ENCODE measurements at places on chromosomes 11 and 22.
A peak's percentile ranks its signal among the peaks of the same experiment; 100 is the strongest.

DNA sequence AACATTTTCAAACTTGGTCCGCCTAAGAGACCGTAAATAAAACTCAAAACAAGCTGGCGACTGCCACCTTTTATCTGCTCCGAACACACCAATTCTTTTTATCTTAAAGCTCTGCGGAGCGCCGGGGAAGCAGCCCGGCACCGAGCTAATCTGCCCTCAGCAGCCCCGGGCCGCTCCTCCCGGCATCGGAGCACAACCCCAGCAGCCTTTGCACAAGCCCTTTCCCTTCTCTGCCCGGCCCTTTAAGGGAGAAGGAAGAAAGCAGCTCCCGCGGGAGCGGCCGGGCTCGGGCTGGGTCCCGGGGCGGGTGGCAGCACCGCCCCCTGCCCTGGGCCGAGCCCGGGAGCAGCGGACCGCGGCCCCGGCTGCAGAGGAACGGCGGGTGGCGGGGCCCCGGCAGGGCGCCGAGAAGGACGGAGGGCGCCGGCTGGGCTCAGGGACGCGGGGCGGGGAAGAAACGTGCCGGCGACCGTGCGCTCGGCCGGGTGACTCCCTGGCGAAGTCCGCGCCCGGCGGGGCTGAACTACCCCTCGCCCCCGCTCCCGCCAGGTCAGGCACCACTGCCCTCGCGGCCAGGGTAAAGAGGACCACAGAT is 133.6 kb upstream of the C11orf58 start:
- DNase-seq, result no peak

GRCh38 chr11:2149864-2150847 is 10.9 kb downstream of the INS start:
- DNase-seq, result no peak

DNA sequence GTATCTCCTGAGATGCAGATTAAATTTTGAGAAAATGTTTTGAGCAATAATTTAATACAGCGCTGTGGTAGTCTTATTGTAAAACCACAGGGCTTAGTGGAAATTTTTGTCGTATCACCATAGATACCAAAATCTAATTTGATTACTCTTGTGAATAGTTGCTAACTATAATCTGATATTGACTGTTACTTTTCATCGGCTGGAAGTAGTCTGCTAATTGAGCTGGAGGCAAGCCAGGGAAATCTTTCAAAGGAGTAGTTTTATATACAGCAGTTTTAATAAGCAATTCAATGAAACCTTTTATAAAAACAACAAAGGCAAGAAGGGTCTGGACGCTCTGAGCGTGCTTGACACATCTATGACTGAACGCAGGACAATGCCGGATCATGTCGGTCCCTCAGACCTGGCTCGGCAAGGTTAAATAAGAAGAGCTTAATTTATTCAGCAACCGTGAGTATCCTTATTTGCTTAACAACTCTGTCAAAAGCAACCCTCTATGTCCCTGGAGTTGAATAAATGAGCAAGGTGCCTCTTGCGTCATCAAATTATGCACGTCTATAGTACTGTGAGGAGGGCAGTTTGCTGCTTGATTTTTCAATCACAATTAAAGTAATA is 121.2 kb downstream of the NCAM1 start:
- no peak for DNase-seq

GRCh38 chr11:75189911-75190310 is 39.0 kb downstream of the SLCO2B1 start:
- DNase-seq, result no peak

GRCh38 chr11:43880640-43881159 is at the start of gene ALKBH3:
Gene ALKBH3, plus strand, starts transcription at chr11:43880831. Its CDS starts 1,822 bp downstream, at chr11:43882653.
- peak; percentile 93 for DNase-seq

- no peak for DNase-seq
Measured at GRCh38 chr11:13109616-13110015, 100.5 kb downstream of the RASSF10 start.

GRCh38 chr22:38213990-38214301 is 12.2 kb downstream of the MAFF start:
- no peak for DNase-seq

- no peak for DNase-seq
Measured at GRCh38 chr11:127996825-127997224, 590.5 kb downstream of the ETS1 start.

DNA sequence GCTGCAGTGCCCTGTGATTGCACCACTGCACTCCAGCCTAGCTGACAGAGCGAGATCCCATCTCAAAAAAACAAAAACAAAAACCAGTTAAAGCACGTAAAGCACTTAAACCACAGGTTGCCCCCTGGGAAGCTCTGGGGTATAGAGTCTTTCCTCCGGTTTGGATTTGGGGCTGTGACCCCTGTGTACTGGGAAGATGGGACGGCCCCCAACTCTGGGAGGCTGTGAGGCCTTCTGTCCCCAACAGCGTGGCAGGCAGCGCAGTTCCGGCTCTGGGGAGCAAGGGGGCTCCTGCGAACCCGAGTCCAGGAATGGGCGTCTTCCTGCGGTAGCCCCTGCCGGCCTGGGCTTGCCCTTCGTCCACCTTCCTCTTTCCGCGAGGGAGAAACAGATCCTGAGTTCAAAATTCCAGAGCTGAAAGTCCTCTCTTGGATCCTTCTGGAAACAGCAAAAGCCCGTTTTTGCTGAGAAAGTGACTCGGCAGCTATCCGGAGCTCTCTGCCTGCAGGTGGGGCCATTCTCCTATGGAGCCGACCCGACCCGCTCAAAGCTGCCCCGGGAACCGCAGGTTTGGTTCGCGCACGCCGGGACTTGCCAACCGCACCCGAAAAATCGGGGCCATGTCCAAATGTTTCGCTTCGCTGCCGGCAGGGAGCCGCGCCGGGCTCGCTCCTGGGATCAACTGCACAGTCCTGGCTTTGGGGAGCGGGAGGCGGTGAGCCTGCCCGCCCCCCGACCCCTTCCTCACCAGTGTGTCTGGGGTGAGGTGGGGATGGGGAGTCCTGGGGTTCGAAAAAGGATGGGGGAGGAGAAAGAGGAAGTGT is 36.3 kb upstream of the POLA2 start:
- peak; percentile 61 for DNase-seq

GRCh38 chr11:36088266-36088972 is 144.6 kb downstream of the LDLRAD3 start:
- no peak for DNase-seq

DNA sequence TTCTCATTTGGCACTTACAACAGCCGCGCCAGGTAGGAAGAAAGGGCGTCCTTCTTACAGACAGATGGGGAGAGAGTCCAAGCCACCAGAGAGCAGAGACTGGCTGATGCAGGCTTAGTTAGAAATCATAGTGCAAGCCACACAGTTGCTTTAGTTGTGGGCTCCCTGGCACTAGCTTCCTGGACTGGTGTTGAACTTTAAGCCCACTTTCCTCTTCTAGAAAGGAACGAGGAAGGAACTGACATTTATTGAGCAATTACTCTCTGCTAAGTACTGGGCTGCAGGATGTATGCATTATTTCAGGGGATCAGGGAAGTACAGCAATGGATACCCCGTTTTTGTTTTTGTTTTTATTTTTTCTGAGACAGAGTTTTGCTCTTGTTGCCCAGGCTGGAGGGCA is 3.0 kb downstream of the BACE1 start:
- no peak for DNase-seq

DNA sequence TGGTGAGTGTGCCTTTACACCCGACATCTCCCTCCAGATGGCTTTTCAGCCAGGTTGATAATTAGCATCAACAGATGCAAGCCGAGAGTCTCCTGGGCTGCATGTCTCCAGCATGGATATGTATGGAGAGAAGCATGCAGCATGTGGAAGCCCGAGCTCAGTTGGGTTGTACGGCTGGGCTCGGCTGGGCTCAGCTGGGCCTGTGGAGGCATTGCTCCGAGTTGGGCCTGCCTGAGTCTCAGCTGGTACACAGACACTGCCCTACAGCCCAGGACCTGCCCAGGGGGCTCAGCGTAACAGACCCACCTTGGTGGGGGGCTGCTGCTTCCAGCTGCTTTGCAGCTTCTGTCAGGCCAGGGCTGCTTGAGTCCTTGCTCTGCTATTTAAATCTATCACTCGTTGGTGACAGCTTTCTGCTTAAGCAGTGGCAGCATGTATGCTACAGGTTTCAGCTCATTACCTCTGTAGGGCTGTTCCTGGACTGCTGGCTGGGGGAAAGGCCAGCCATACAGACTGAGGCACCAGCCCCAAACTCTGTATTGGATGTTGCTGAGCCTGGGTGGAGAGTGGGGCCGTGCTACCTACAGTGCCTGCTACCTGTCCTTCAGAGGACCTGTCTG is 115.5 kb downstream of the TEAD1 start:
- DNase-seq, result no peak

- no peak for DNase-seq
Measured at GRCh38 chr11:13174090-13174489, 103.5 kb upstream of the BMAL1 start.

DNA sequence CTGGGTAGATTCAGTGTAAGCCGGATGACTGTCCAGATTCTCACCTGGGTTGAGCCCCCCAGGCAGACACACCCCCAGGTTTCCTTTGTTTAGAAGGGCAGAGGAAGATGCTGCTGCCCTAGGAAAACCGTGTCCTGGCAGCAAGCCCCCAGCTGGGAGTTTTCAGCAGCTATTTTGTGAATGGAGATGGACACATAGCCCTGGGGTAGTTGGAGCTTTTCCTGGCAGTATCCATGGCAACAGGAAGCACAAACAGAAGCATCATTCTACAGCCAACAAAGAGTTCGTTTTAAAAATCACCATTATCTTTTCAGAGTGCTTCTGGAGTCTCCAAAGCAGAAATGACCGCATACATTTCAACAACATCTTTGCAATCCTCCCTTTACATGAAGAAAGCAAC is 245.5 kb downstream of the BRD1 start:
- no peak for DNase-seq

DNA sequence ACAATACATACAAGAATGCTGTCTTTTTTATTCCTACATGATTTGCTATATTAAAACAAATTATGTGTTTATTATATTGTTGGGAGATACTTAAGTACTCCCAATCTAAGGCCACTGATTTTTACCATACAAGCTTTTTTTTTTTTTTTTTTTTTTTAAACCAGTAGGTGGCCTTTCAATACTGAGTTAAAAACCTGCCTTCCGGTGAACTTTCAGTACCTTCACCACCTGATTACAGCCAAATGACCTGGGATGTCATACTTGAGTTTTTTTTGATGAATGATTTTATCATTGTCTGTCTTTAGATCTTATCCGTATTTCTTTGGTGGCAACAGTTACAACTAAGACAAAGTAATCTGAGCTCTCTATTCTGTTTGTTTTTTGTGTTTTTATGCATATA is 94.0 kb upstream of the FOLH1 start:
- no peak for DNase-seq

GRCh38 chr11:73177380-73177777 is 35.3 kb upstream of the FCHSD2 start:
- DNase-seq, result no peak

DNA sequence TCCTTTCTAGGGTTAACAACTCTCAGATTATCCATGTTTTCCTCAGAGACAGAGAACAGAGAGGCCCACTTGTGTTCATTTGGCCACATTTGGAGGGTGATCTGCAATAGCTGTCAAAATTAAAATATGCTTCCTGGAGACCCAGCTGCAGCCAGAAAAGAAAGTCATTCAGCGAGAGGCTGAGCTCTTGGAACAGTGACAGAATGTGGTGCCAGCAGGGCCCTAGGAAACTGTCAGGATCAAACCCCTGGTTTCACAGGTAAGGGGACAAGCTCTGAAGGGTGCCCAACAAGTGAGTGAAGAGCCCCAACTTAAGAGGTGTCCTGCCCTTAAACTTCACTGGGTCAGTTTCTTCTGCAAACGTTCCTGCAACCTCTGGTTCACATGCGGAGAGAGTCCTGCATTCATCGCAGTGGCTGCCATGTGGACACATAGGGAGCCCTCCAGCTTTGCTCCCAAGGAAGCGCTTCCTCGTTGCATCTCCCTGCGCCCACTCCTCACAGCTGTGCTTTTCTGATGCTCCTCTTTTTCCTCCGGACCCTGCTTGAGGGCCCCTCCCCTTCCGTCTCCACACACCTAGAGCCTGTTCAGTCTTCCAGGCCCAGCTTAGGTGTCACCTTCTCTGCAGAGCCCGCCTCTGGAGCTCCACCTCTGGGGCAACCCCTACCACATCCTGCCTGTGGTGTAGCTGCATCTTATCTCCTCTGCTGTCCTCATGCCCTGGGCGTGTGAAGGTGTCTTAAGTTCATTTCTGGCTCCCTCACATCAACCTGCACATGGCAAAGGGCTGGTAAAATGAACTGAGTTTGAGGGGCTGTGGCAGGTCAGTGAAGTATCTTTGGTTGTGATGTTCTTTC is 3.9 kb downstream of the UCP3 start:
- DNase-seq, result peak; percentile 89

GRCh38 chr11:27209562-27210005 is 153.4 kb downstream of the CCDC34 start:
- DNase-seq, result no peak

GRCh38 chr11:79412761-79413160 is 28.1 kb downstream of the TENM4 start:
- DNase-seq, result no peak

GRCh38 chr11:89612096-89612495 is 98.0 kb upstream of the TRIM77 start:
- no peak for DNase-seq

DNA sequence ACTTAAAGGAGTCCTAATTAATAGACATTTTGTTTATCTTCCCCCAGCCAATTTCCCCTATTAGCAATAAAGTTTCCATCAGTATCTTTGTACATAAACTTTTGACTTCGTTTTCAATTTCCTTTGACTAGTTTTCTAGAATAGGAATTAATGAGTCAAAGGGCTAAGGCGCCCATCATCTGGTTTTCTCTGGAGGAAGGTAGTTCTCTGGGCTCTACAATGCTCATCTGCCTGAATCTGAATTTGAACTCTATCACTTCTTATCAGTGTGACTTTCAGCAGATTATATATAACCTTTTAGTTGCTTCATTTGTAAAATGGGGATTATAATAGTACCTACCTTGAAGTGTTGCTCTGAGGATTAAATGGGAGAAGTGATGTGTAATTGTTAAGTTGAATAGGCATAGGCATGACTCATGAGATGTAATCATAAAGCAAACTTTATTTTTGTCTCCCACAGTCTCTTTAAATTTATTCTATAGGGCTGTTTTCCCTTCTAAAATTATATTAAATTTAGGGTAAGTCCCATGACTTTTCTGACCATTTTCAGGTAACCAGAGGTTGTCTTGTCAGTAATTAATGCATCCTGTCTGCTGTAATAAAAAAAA is 5.8 kb upstream of the TUB start:
- no peak for DNase-seq

GRCh38 chr11:16982256-16982671 is 31.9 kb downstream of the PLEKHA7 start:
- no peak for DNase-seq

DNA sequence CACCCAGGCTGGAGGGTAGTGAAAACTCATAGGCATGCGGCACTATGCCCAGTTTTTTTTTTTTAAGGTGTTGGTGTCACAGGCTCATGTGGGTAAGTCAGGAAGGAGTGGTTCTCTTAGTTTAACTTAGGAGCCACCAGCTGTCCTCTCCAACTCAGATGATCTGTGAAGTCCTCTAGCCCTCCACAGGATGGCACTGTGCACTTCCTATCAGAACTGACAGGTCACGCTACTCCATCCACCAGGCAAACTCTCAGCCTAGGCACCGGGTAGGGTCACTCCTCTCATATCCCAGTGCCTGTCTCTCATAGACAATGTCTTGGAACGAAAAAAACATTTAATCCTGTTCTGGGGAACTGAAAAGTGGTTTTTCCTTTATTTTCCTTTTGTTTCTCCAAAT is 16.5 kb downstream of the NAP1L4 start:
- DNase-seq, result peak; percentile 64
